ENCODE measurements at places on chromosomes 6 and 20. TPM values are rescaled to one million over a fixed set of nuclear protein-coding genes. Genes with fewer than 3 reads are reported as not detected.

Gene DYNLT2
- total RNA-seq, result 2.2 TPM

Gene ACTL10
- 8.0 TPM for total RNA-seq

Gene BTN1A1
- not detected for total RNA-seq

Gene C6orf163
- 1.1 TPM for total RNA-seq

Gene HSPA1A
- 248 TPM for total RNA-seq

Gene BFSP1
- 0.59 TPM for total RNA-seq

Gene RBBP8NL
- 5.9 TPM for total RNA-seq

DNA sequence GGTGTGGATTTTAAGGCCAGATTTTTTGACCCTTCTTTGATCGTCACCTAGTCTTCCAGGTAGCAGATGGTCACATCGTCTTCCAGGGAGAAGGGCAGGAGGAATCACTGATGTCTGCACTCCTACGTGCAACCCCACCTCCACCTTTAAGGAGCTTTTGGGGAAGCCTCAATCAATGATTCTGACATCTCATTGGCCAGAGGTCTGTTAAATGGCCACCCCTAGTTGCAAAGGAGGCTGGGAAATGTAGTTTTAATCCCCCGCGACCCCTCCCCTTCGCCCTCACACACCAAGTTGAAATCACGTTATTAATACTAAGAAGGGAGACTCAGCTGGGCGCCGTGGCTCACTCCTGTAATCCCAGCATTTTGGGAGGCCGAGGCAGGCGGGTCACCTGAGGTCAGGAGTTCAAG is 151.4 kb downstream of the BCAS1 start:
- H3K27me3 ChIP-seq, result no peaks in the 10 kb centered on the region
- H3K27ac ChIP-seq, result no peak overlapping the region
- no peaks in the 10 kb centered on the region for H3K36me3 ChIP-seq
- H3K4me1 ChIP-seq, result peaks cover 24% of the 10 kb centered on the region

- H3K36me3 ChIP-seq, result no peaks in the 10 kb centered on the region
- no peak overlapping the region for H3K27ac ChIP-seq
- H3K4me3 ChIP-seq, result no peak overlapping the region
- DNase-seq, result no peak
- H3K27me3 ChIP-seq, result no peaks in the 10 kb centered on the region
- no peaks in the 10 kb centered on the region for H3K4me1 ChIP-seq
Measured at GRCh38 chr6:144155529-144155928, 5.2 kb downstream of the STX11 start.

- no peaks in the 10 kb centered on the region for H3K4me1 ChIP-seq
- no peaks in the 10 kb centered on the region for H3K27me3 ChIP-seq
- H3K4me3 ChIP-seq, result no peak overlapping the region
- H3K27ac ChIP-seq, result no peak overlapping the region
- DNase-seq, result no peak
Measured at GRCh38 chr20:40144581-40144980, 544.5 kb downstream of the MAFB start.

DNA sequence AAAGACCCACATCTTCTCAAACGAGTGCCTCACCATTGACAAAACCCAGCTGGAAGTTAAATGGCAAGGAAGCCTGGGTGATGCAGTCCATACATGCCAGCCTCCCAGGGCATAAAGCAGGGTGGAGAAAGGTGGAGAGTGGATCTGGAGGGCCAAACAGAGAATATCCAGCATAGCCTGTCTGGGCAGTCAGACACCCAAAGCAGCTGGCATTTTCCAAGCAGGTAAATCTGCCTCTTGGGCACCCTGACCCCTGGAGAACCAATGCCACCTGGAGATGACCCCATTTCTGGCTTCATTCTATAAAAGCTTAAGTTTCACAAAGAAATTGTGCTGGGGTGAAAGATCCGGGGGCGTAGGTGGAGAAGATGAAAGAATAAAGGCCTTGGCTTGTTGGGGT is 5.1 kb upstream of the SRPK1 start:
- peak overlapping the region; percentile 33 for H3K27ac ChIP-seq
- no peaks in the 10 kb centered on the region for H3K27me3 ChIP-seq
- H3K36me3 ChIP-seq, result no peaks in the 10 kb centered on the region
- no peak overlapping the region for H3K4me3 ChIP-seq
- DNase-seq, result no peak

DNA sequence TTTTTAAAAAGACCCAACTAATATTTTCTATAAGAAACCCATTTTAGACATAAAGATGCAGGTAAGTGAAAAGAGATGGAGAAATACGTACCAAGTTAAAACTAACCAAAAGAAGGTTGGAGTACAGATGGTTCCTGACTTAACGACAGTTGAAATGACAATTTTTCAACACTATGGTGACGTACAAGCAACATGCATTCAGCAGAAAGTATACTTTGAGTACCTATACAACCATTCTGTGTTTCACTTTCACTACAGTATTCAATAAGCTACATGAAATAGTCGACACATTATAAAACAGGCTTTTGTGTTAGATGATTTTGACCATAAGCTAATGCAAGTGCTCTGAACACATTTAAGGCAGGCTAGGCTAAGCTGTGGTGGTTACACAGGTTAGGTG is 228.9 kb downstream of the RNGTT start:
- no peaks in the 10 kb centered on the region for H3K4me1 ChIP-seq
- no peaks in the 10 kb centered on the region for H3K27me3 ChIP-seq
- H3K36me3 ChIP-seq, result no peaks in the 10 kb centered on the region

- DNase-seq, result no peak
- H3K4me3 ChIP-seq, result no peak overlapping the region
- H3K4me1 ChIP-seq, result no peaks in the 10 kb centered on the region
- no peaks in the 10 kb centered on the region for H3K27me3 ChIP-seq
- no peak overlapping the region for H3K27ac ChIP-seq
- peaks cover 14% of the 10 kb centered on the region for H3K36me3 ChIP-seq
Measured at GRCh38 chr20:18541741-18542140, 25.5 kb upstream of the SMIM26 start.

DNA sequence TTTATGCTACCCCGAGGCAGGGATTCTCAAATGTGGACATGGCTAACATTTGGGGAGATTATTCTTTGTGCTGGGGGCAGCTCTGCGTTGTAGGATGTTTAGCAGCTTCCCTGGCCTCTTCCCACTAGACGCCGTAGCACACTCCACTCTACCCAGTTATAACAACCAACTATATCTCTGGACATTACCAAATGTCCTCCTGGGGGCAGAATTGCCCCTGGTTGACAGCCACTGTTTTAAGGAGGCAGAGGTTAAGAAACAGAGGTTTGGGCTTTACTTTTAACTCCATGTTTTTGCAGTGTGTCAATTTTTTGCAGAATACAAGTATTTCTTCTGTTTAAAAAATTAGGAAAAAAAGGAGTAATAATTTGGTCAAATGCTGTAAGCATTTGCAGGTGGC is 56.2 kb upstream of the BMP6 start:
- no peaks in the 10 kb centered on the region for H3K27me3 ChIP-seq
- no peak overlapping the region for H3K4me3 ChIP-seq
- DNase-seq, result no peak
- H3K27ac ChIP-seq, result no peak overlapping the region

DNA sequence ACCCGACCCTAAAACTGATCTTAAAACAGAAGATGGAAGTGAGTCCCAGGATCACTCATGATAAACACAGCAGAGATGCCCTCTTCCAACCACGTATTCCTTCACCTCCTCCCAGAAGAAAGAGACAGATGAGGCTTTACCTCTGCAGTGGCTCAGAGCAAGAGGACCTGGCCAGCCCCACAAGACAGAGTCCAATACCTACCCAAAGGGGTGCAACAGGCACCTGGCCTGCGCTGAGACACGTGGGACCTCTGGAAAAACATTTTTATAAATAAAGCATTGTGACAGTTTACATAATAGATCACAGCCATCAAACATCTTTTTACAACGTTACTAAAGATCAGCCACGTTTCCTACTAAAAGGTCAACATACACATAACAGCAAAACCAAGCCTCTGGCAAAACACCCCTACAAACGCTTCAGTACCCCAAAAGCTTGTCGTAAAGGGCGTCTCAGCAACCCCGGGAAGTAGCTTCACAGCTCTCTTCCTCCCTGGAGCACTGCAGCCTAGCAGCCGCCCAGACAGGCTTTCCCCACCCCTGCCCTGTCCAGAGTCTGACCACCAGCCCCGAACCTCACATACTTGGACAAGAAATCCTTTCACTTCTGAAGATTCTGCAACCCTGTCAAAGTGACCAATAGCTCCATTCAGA is 2.9 kb downstream of the TAF4 start:
- H3K4me1 ChIP-seq, result peaks cover 21% of the 10 kb centered on the region
- H3K4me3 ChIP-seq, result no peak overlapping the region
- H3K27ac ChIP-seq, result no peak overlapping the region
- H3K27me3 ChIP-seq, result no peaks in the 10 kb centered on the region
- no peak for DNase-seq

DNA sequence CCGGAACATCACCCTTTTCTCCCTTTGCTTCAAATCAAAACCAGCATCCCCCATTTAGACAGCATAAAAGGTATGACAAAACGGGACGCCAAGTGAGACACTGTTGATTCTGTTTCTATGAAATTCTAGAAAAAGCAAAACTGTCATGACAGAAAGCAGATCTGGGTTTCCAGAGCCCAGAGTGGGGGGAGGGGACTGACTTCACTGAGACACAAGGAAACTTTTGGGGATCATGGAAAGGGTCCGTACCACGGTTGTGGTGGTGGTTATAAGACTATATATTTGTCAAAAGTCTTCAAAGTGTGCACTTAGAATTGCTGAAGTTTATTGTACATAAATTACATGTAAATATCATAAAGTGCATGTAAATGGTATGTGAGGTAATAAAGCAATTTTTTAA is 82.6 kb downstream of the SLC22A3 start:
- H3K4me3 ChIP-seq, result no peak overlapping the region
- no peaks in the 10 kb centered on the region for H3K27me3 ChIP-seq
- no peaks in the 10 kb centered on the region for H3K4me1 ChIP-seq
- no peaks in the 10 kb centered on the region for H3K36me3 ChIP-seq

GRCh38 chr6:156557911-156558259 is 219.3 kb upstream of the ARID1B start:
- no peak overlapping the region for H3K27ac ChIP-seq
- no peaks in the 10 kb centered on the region for H3K36me3 ChIP-seq
- H3K4me3 ChIP-seq, result no peak overlapping the region
- no peaks in the 10 kb centered on the region for H3K27me3 ChIP-seq
- DNase-seq, result no peak

DNA sequence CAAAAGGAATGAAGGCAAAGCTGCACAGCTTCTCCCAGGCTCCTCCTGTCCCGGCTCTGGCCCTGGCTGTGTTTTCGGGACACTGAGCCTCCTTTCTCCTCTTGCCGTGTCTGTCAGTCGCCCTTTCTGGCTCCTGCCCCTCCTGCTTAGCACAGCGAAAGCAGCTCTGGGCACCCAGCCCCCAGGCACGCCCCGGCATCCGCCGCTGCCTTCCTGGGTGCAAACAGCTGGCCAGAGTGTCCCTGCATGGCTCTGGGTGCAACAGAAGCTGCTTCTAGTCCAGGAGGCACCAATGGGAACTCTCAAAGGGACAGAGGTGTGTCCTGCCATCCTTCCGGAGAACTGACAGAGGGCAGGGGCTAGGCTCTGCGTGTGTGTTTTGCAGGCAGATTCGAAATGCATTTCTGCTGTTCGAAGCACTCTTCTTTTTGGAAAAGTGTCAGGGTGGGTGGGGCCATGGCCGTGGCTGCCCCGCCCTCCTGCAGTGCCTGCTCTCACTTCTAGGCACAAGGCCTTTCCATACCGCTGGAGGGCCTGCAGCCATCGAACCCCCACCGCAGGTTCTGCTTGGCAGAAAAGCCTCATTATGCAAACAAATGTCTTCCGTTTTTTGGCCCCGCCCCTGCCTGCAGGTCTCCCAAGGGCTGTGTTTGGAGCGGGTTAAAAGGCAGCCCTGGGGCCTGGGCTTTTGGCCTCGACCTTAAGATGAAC is 15.5 kb downstream of the COL9A3 start:
- peak; percentile 85 for DNase-seq
- H3K27ac ChIP-seq, result peak overlapping the region; percentile 66
- H3K4me3 ChIP-seq, result no peak overlapping the region
- H3K36me3 ChIP-seq, result no peaks in the 10 kb centered on the region
- H3K4me1 ChIP-seq, result peaks cover 21% of the 10 kb centered on the region

DNA sequence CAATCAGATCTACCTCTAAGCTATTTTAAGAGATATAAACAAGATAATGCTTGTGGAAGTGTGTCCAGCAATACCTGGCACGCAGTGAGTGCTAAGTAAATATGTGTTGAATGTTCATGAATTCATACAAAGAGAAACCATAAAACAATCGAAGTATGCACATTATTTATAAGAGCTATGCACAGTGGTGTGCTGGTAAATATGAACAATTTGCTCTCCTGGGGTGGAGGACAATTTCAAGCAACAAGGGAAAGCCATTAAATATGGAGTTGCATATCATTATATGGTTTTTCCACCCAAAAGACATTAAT is 526.6 kb upstream of the MARCKS start:
- DNase-seq, result no peak
- no peak overlapping the region for H3K4me3 ChIP-seq
- no peaks in the 10 kb centered on the region for H3K4me1 ChIP-seq
- no peaks in the 10 kb centered on the region for H3K27me3 ChIP-seq

DNA sequence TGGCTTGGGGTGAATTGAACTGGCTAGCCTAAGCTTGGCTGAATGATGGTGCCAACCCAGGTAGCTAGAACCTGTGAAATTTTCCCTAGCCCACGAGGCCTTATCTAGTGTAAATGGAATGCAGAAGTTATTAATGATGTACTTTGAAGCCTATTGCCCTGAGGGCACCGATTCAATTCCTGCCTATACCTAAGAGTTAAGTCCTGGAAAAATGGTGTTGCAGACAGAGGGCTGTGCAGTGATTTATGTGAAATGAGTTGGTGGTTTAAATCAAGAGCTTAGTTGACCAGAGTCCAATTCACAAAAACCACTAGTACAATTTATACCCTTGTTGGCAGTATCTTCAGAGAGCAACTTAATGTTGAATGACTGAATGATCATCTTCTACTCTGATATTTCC is 373.8 kb upstream of the JAG1 start:
- no peaks in the 10 kb centered on the region for H3K4me1 ChIP-seq
- H3K36me3 ChIP-seq, result no peaks in the 10 kb centered on the region
- no peak overlapping the region for H3K27ac ChIP-seq
- no peak for DNase-seq
- no peaks in the 10 kb centered on the region for H3K27me3 ChIP-seq

DNA sequence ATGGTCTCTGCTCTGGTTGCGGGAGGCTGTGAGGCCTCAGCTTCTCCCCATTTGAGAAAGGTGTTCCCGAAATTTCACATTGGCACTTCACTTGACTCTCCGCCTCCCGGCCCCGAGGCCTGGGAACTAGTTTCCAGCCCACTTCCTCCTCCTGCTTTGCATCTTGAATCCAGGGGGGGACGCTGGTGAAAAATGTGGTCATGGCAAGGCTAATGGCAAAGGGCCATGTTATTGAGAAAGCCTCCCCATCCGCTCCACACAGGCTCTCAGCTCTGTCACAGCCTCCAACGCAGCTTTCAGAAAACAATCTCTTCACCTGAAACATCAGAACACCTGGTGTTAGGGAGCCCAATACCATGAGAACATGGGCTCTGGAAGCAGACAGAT is 5.6 kb downstream of the PLAGL2 start:
- peaks cover 13% of the 10 kb centered on the region for H3K36me3 ChIP-seq
- no peak overlapping the region for H3K27ac ChIP-seq
- peaks cover 22% of the 10 kb centered on the region for H3K4me1 ChIP-seq
- no peak overlapping the region for H3K4me3 ChIP-seq
- H3K27me3 ChIP-seq, result no peaks in the 10 kb centered on the region

Measured in colonic mucosa (tissue), 4 donors.